Stimulated activated CD8-positive, alpha-beta memory T cell treated with anti-CD3 and anti-CD28 coated beads, Interleukin-4, amount 100 ng/mL, for 24 hours (primary cell): ENCODE measurements at places on chromosomes 11 and 22.

DNA sequence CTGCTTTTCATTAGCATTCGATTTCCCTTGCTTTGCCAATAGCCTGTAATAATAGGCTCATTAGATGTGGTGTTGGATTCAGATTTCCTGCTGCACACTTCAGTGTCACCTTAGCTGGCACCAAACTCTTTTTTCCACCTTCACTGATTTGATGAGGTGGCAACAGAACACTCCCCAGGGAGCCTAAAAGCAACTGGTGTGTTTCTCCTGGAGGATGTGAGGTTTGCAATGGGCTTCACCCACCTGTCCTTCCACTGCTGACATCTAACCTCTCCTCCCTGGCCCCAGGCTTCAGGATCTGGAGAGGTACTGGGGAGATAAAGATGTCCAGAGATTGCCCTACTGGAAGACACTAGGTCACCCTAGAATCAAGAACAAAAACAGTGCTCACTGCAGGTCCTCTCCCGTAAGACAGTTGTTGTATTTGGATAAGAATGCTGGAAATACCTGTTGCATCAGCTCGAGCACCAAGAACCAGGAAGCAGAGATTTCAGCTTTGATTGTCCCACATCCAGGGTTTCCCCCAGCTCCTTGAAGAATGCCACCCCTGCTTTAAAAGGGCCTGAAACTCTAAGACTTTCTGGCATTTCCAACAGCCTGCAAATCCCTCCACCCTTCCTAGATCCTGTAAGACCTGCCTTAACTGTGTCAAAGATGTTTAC, 96.9 kb downstream of the SLC1A2 start:
- no peak for DNase-seq

GRCh38 chr11:117641008-117641915, 155.8 kb downstream of the DSCAML1 start:
- no peak for DNase-seq

GRCh38 chr22:37069319-37069718, 17.8 kb downstream of the KCTD17 start:
- DNase-seq, result no peak

DNA sequence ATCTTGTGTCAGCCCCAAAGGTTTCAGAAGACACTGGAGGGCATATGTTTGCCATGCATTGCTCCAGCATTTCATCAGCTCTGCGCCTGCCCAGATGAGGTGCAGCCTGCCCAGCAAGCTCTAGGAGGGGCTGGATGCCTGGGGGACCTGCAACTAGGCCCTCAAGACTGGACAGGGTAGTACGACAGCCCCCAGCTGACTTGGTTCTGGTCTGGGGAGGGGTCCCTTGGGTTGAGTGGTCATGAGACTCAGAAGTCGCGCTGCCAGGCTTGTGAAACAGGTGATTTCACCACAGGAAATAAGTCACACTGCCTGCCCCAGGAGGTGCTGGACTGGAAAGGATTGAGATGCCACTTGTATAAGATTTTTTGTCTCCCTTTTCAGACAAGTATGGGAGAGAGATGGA, 23.4 kb downstream of the TPBGL start:
- no peak for DNase-seq

- DNase-seq, result no peak
Observed at GRCh38 chr11:44763121-44763820, 36.5 kb downstream of the TSPAN18 start.

DNA sequence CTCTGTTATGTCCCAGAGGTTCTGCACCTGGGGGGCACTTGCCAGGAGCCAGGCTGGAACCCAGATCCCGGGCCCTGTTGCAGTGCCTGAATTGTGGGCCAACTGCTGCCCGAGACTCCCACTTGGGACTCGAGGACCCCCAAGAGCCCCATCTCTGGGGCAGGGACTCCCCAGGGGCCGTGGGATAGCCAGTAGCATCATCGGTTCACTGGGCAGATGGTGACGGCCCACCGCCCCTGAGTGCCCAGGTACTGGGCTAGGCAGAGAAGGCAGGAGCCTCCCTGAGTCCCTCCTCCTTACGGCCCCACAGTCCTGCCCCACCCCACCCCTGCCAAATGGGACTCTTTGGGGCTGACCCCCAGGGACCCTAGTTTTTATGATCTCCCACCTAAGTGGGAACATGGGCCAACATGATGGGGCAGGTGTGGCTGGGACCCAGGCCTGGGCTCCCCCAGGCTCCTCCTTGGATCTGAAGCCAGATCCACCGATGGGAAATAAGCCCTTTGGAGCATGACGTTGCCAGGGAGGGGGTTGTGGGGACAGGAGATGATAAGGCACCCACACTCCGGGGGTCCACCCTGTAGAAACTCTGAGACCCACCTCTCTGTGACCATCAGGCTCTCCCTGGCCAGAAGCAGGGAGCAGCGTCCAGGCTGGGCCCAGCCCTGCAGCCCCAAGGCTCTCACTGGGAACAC, 94.5 kb upstream of the FGF3 start:
- no peak for DNase-seq

- no peak for DNase-seq
Observed at GRCh38 chr22:22397292-22397870, 111.2 kb downstream of the ZNF280B start.

- DNase-seq, result no peak
Observed at GRCh38 chr22:48821727-48822126, 1005.9 kb downstream of the BRD1 start.

DNA sequence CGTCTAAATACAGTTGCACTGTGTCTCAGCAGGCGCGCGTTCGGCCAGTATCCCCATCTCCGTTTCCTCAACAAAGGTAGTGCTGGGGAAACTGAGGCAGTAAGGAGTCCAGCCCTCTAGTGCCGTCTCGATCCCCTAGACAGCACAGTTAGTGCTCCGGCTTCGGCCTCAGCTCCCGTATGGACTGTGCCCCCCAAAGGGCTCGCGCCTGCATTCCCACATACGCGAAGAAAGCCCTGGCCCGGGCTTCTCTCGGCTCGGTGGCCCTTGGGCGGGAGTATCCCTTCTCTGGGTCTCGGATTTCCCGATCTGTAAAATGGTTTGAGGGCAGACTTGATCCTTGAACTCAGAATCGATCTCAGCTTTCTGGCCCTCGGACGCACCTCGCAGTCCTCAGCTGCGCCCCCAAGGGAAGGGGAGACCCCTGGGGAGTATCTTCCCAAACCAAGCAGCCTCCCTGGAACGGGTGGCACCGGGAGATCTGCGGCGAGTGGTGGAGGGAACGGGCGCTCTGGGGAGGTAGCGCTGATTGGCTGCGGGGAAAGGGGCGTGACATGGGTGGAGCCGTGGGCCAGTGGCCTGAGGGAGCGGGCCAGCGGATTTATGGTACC, 759 bp upstream of the PEX16 start:
- peak; percentile 48 for DNase-seq

GRCh38 chr11:59178402-59178801, 6.5 kb downstream of the DTX4 start:
- no peak for DNase-seq
